MCF 10A (cell line): ENCODE measurements at places on chromosomes 3 and 15. TPM values are rescaled to one million over a fixed set of nuclear protein-coding genes. Genes with fewer than 3 reads are reported as not detected.

SMCO1 gene
- total RNA-seq = not detected in 2 replicates

GOLGA6L10 gene
- total RNA-seq = 1.9 and 2.6 TPM in 2 replicates

TRPM1 gene
- total RNA-seq = not detected in 2 replicates

MYL3 gene
- not detected in 2 replicates for total RNA-seq

VEPH1 gene
- 2.4 TPM in 2 replicates for total RNA-seq
